ENCODE measurements at places on chromosomes 4 and X.

GRCh38 chrX:57453901-57454300 lies 137.9 kb upstream of the ZXDB start:
- peak; percentile 49 for DNase-seq

DNA sequence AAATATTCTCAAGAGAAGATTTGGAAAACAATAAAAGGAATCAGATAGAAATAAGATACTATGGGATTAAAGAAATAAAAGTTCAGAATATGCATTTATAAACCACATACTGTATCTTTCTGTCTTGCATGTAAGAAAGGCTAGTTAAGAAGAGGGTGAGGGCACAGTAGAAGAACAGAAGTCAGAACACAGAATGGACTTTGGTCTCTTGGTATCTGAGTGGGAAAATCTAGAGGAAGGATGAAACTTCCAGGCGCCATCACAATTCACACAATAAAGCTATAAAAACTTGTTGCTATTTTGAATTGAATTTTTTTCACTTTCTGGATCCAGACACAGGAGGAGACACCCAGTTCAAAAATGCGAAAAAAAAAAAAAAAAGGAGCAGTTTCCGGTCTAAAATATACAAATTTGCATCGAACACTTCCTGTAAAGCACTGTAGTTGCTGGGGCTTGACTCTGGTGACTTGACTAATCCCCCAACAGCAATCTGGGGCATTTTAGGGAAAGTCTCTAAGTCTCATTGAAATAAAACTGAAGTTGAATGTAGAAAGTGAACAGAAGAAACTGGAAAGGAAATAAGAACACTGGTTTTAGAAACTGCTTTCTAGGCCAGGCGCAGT lies 8.1 kb upstream of the NAAA start:
- DNase-seq: no peak

GRCh38 chrX:45505214-45505613 lies 304.5 kb upstream of the DIPK2B start:
- DNase-seq: no peak

DNA sequence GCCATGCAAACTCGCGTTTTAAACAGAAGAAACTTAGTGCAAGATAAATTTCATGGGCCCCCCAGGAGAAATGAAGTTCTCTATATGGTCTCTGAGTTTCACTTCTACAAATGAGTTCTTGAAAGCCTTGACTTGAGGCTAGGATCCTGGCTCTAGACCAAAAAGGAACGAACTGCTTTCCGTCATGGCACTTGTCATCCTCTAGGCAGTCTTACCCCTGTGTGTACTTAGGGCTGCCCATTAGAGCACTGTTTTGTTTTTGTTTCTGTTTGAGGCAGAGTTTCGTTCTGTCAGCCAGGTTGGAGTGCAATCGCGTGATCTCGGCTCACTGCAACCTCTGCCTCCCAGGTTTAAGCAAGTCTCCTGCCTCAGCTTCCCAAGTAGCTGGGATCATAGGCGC lies 29.0 kb downstream of the RNF4 start:
- DNase-seq: peak; percentile 52

GRCh38 chr4:41611881-41612871 lies 74.2 kb downstream of the LIMCH1 start:
- no peak for DNase-seq

GRCh38 chr4:37322122-37322521 lies 77.6 kb downstream of the NWD2 start:
- DNase-seq: no peak

GRCh38 chrX:76454456-76454927 lies 27.0 kb downstream of the MAGEE1 start:
- DNase-seq: no peak

DNA sequence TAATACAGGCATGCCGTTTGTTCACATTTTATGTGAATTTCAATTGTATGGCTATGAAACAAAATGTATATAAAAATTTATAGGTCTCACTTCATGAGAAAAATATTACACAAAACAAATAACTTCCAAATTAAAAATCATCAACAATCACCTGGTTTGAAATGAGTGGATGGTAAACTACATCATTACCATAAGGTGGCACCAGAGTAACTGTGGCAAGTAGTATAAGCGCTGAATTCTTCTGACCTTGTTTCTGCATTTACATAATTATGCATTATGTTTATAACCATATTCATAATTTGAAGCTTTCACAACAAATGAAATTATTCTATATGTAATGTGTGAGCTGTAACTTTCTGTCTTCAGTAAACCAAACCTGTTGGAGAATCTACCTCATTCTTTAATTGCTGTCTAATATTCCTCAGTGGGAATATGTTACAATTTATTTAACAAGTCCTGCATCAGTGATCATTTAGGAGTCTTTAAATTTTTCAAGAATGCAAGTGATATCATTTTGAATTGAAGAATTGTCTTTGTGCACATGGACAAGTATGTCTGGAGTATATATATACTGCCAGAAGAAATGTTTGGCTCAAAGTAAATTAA lies 55.2 kb downstream of the MMRN1 start:
- no peak for DNase-seq

Data from Peyer's patch (tissue), 4 donors.